Activated CD8-positive, alpha-beta T cell treated with anti-CD3 and anti-CD28 coated beads for 36 hours (primary cell): ENCODE measurements at places on chromosomes 3 and 15. TPM values are rescaled to one million over a fixed set of nuclear protein-coding genes. Genes with fewer than 3 reads are reported as not detected.

GRCh38 chr3:155024006-155024638, 56.0 kb upstream of the MME start:
- no peak for DNase-seq
- H3K27me3 ChIP-seq: no peaks in the 10 kb centered on the region
- H3K4me3 ChIP-seq: no peak overlapping the region
- H3K4me1 ChIP-seq: no peaks in the 10 kb centered on the region
- H3K36me3 ChIP-seq: no peaks in the 10 kb centered on the region

The REC114 gene
- not detected for total RNA-seq

DNA sequence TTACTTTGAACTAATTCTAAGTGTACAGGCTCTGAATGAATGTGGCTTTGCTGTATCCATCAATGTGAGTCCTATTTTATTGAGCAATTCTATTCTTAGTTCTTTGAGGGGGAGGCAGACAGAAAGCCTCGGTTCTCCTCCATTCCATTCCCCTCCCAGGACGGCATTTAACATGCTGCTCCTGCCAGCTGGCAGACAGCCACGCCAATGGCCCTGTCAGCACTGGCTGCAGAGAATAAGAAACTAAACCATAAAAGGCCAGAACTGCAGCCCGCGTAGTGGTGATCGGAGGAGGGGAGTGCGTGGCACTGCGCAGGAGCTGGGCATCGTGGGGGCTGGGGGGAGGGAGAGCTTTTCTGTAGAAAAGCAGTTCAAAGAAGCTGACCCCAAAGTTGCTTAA, 76.0 kb upstream of the HACD2 start:
- no peak overlapping the region for H3K4me3 ChIP-seq
- no peak for DNase-seq
- no peak overlapping the region for H3K27ac ChIP-seq
- H3K4me1 ChIP-seq: no peaks in the 10 kb centered on the region
- H3K36me3 ChIP-seq: no peaks in the 10 kb centered on the region
- peaks cover 6% of the 10 kb centered on the region for H3K27me3 ChIP-seq

DNA sequence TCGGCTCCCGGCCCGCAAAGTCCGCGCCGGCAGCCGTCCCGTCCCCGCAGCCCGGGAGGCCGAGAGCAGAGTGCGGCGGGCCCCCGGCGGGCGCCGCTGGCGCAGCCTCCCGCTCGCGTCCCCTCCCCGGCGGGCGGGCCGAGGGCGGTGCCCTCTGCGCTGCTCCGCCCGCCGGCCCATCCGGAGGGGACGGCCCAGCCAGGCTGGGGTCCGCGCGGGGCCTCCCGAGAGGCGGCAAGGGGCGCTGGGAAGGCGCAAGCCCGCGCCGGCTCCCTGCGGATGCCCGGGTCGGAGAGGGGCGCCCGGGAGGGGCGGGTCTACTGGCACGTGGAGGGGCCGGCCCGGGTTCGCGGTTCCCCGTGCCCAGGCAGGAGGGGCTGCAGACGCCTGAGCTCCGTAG, at the start of the genes CLCN2 and POLR2H:
Gene CLCN2 (minus strand): TSS at position 74 of the 400 bp plus-strand sequence. CDS start 126 bp downstream, outside the sequence.
Gene POLR2H (plus strand): TSS at position 179 of the 400 bp plus-strand sequence. CDS start 1,783 bp downstream, outside the sequence.
- peak within 1 kb of the TSS; percentile 94 for H3K27ac ChIP-seq
- peaks cover 24% of the 10 kb centered on the region for H3K36me3 ChIP-seq
- peak within 1 kb of the TSS; percentile 93 for H3K4me3 ChIP-seq
- H3K4me1 ChIP-seq: peaks cover 25% of the 10 kb centered on the region

The TTLL3 gene
- 52.4 TPM for total RNA-seq

DNA sequence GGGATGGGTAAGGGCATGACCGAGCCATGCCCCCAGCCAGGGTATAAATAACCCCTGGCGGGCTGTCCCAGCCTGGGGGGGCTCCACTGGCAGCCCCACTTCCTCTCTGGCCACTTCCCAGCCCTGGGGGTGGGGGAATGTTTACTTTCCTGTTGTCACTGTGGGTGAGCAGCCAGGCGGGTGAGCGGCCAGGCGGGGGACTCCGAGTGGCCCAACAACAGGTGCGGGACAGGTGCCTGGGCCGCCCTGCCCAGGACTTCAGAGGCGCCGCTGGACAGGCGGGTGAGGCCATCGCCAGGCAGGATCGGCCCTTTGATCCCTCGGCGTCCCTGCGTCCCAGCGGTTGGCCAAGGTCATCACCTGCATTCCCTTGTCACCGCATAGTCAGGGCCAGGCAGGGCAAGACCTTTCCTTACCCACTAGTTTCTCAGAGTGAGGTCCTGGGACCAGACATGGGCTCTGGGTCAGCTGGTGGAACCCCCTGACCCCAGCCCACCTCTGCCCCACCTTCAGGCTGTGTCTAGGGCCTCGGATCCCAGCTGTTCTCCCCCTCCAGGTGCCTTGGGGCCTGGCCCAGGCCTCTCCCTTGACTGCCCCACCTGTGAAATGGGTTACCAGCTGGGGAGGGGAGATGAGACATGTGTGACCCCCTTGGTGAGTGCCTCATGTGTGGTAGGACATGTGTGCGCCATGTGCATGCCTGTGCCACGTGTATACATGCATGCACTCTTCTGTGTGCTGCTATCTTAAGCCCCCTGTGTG, 16.6 kb downstream of the SEMA3F start:
- H3K27ac ChIP-seq: no peak overlapping the region
- H3K36me3 ChIP-seq: no peaks in the 10 kb centered on the region
- H3K4me1 ChIP-seq: peaks cover 1% of the 10 kb centered on the region
- H3K4me3 ChIP-seq: no peak overlapping the region

The NPAP1 gene
- not detected for total RNA-seq

DNA sequence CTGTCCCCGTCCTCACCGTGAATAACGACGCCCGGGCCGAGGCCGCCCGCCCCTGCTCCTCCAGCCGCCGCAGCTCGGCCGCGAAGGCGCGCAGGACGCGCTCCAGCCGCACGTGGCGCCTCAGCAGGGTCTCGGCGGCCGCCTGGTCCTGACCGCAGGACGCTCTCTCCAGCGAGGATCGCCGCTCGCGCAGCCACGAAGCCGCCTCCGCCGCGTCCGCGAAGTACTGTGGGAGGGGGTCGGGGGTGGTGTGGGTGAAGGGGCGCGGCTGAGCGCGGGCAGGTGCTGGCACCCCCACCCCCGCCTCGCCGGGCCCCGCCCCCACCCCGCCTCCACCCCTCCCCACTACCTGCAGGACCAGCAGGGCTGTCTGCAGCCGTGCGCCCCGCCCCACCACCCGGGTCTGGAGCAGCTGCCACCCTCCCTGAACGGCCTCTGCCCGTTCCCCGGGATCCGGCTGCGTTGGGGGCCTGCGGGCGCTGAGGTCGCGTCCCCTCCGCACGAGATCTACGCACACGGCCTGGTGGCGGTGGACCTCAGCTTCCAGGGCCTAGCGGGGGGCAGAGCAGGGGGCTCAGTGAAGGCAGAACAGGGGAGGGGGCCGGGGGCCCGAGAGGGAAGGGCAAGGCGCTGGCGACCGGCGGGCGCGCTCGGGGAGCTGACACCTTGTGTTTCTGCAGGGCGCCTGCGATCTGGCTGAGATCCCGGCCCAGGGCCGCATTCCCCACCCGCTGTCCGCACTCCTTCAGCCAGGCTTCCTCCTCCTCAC, 11.7 kb downstream of the SPTBN5 start:
- no peak overlapping the region for H3K4me3 ChIP-seq
- H3K27me3 ChIP-seq: peaks cover 14% of the 10 kb centered on the region
- DNase-seq: no peak
- no peak overlapping the region for H3K27ac ChIP-seq
- peaks cover 4% of the 10 kb centered on the region for H3K4me1 ChIP-seq

- H3K27ac ChIP-seq: no peak overlapping the region
- H3K36me3 ChIP-seq: no peaks in the 10 kb centered on the region
- no peaks in the 10 kb centered on the region for H3K4me1 ChIP-seq
- no peaks in the 10 kb centered on the region for H3K27me3 ChIP-seq
- H3K4me3 ChIP-seq: no peak overlapping the region
Observed at GRCh38 chr3:37739579-37740290, 121.9 kb upstream of the CTDSPL start.

- no peaks in the 10 kb centered on the region for H3K4me1 ChIP-seq
- no peak overlapping the region for H3K27ac ChIP-seq
- no peaks in the 10 kb centered on the region for H3K36me3 ChIP-seq
- peaks cover 8% of the 10 kb centered on the region for H3K27me3 ChIP-seq
- no peak for DNase-seq
Observed at GRCh38 chr3:66989241-66989640, 8.9 kb upstream of the KBTBD8 start.

DNA sequence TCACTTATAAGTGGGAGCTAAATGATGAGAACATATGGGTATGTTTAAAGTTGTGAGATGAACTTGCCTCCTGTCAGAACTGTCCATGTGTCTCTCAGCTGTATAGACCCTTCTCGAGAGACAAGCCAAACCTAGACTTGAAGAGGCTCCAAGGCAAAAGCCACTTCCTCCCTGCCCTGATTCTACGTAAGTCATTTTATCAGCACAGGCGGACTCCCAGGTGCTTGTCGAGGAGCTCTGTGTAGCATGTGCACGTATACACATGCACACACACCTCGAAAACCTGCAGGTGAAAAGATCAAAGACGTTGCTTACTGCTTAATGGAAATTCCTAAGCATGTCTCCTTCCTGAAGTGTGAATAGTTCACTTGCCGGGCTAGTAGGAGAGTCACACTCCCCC, 5.6 kb upstream of the CLEC3B start:
- H3K36me3 ChIP-seq: peaks cover 3% of the 10 kb centered on the region
- peaks cover 13% of the 10 kb centered on the region for H3K4me1 ChIP-seq
- H3K4me3 ChIP-seq: no peak overlapping the region
- no peaks in the 10 kb centered on the region for H3K27me3 ChIP-seq

GRCh38 chr15:89457086-89457485, 39.3 kb downstream of the RHCG start:
- H3K4me1 ChIP-seq: no peaks in the 10 kb centered on the region
- no peak for DNase-seq
- H3K36me3 ChIP-seq: no peaks in the 10 kb centered on the region
- H3K27ac ChIP-seq: no peak overlapping the region
- H3K4me3 ChIP-seq: no peak overlapping the region

The CCK gene
- not detected for total RNA-seq

DNA sequence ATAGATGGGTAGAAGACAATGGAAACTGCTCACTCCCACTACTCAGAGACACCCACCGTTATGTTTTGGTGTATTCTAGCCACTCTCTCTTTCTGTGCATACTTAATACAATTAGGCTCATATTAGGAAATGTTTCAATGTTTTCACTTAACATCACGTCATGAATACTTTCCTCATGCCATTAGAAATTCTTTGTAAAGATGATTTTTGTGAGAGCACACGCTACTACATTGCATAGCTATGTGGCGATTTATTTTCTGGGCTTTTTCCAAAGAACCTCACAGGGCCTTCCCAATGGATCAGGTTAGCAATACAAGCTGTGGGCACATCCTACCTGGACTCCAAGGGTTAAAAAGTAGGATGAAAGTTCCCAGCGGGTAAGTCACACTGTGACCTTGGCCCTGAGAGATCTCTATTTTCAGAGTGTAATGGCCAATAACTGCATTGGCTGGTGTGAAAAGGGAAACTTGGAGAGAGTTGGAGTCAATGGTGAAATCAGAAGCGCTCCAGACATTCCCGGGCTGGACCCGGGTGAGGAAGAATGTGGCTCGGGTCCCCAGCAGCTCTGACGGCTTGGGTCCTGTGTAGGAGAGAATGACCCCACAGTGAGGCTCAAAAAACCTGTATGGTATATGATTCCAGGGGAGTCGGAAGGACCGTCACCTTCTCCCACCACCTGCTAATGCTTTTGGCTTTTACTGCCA, 25.8 kb upstream of the TGM5 start:
- H3K4me3 ChIP-seq: no peak overlapping the region
- peaks cover 5% of the 10 kb centered on the region for H3K4me1 ChIP-seq
- H3K27me3 ChIP-seq: peaks cover 30% of the 10 kb centered on the region
- H3K27ac ChIP-seq: no peak overlapping the region

- H3K27ac ChIP-seq: no peak overlapping the region
- no peak overlapping the region for H3K4me3 ChIP-seq
- H3K4me1 ChIP-seq: peaks cover 38% of the 10 kb centered on the region
- DNase-seq: no peak
- peaks cover 16% of the 10 kb centered on the region for H3K36me3 ChIP-seq
Observed at GRCh38 chr3:71662056-71662455, 63.1 kb downstream of the EIF4E3 start.

DNA sequence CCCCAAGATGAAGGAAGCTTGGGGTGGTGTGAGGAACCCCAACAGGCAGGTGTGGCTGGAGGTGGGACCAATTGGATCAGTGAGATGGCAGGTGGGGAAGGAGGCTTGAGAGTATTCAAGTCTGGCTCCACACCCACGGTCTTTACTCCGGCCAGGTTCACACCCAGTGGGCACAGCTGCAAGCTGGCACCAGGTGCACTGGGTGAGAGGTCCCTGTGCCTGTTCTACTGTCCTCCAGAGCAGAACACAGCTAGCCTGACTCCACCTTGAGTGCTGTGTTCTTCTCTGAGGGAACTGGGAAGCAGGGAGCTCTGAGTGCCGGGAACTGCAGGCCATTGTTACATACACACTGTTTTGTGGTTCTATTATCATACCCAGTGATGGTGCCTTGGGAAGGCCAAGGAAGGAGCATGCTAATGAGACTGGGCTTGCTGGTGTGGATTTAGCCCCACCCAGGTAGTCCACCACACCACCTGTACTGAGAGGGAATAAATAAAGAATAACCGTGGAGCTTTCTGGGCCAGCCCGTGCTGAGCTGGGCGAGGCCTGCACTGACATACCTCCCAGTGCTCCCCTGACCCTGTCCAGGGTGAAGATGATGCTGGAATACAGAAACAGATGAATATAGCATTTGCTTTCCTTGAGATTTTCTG, 93.4 kb downstream of the ABHD5 start:
- no peaks in the 10 kb centered on the region for H3K36me3 ChIP-seq
- no peak overlapping the region for H3K27ac ChIP-seq
- H3K27me3 ChIP-seq: peaks cover 1% of the 10 kb centered on the region
- H3K4me3 ChIP-seq: no peak overlapping the region
- DNase-seq: no peak

- no peak overlapping the region for H3K27ac ChIP-seq
- no peaks in the 10 kb centered on the region for H3K27me3 ChIP-seq
- no peak overlapping the region for H3K4me3 ChIP-seq
Observed at GRCh38 chr15:36362509-36362915, 216.9 kb upstream of the CDIN1 start.

GRCh38 chr3:155159301-155159700, 79.2 kb downstream of the MME start:
- H3K27me3 ChIP-seq: no peaks in the 10 kb centered on the region
- H3K27ac ChIP-seq: no peak overlapping the region
- H3K4me1 ChIP-seq: no peaks in the 10 kb centered on the region
- no peaks in the 10 kb centered on the region for H3K36me3 ChIP-seq
- no peak overlapping the region for H3K4me3 ChIP-seq
- DNase-seq: no peak

DNA sequence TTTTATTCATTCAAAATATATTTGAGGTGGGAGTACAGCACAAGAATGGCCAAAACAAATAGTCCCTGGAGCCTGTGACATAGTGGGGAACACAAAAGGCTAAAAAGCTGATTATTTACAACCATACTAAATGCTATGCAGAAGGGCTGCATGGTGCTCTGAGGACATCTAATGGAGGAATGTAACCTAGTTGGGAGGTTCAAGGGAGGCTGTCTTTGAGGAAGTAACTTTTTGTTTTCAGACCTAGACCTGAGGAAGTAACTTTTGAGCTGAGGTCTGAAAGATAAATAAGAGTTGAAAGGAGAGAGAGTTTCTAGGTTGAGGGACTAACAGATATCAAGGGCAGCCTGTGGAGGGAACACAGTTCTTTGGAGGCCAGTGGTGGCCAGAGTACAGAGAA, 34.8 kb upstream of the RASA2 start:
- H3K36me3 ChIP-seq: no peaks in the 10 kb centered on the region
- peaks cover 15% of the 10 kb centered on the region for H3K4me1 ChIP-seq
- H3K4me3 ChIP-seq: no peak overlapping the region
- no peak overlapping the region for H3K27ac ChIP-seq
- peak; percentile 63 for DNase-seq

The FEZF2 gene
- not detected for total RNA-seq

GRCh38 chr15:52308446-52309153, 13.0 kb upstream of the MYO5C start:
- H3K4me1 ChIP-seq: peaks cover 3% of the 10 kb centered on the region
- H3K4me3 ChIP-seq: no peak overlapping the region
- H3K36me3 ChIP-seq: peaks cover 5% of the 10 kb centered on the region
- no peaks in the 10 kb centered on the region for H3K27me3 ChIP-seq

The TM4SF4 gene
- not detected for total RNA-seq
